ENCODE measurements at places on chromosomes 6 and 20.
A peak's percentile ranks its signal among the peaks of the same experiment; 100 is the strongest.

- no peak for DNase-seq
Observed at GRCh38 chr6:44177691-44178423, 19.2 kb downstream of the CAPN11 start.

GRCh38 chr6:63537201-63537958 is 34.9 kb upstream of the LOC128125822 start:
- no peak for DNase-seq

DNA sequence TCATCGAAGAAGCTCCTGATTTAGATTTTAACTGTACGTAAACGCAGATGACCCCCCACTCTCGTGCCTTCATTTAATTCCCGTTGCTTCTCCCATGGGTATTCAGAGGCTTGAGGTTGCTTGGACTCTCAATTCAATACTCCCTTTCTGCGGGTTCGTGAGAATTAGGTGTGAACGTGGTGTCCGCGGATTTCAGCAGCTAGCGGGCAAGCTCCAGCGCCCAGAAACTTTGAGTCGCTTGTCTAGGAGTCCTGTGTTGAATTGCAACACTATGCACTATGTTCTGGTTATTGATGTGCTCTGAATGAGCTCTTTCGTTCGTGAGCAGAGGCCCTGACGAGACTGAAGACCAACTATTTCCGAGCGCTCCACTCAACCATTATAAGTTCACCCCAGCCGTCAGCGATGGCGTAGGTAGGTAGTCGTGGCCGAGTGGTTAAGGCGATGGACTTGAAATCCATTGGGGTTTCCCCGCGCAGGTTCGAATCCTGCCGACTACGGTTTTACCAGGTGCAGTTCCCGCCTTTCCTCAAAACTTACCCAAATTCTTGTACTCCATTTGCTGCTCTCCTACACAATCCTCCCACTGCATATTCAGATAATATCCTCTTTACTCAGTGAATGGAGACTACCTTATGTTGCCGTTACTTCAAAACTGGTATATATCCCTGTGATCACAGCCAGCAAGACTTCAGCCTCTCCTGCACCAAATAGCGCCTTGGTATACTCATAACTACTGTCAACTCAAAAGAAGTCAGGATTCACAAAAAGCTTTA is 72.6 kb upstream of the ZNF184 start:
- peak; percentile 53 for DNase-seq

- DNase-seq: no peak
Observed at GRCh38 chr6:167247814-167248595, 43.1 kb upstream of the UNC93A start.

GRCh38 chr6:117600008-117600743 is 2.1 kb downstream of the GOPC start:
- DNase-seq: no peak

DNA sequence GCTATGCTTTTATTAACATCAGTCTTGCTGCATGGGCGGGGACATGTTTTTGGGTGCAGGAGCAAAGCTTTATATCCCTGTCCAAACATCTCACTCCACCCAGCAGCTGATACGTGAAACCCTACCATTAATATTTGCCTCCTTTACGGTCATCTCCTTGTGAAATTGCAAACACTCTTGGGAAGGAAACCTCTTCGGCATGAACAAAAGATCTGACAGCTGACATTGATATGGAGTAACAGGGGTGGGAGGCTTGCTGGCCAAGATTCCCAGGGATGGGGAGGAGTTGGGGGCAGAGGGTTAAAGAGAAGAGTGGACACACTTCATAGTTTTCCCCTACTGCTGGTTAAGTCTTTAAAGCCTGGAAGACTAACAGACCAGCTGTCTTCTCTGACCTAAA is 22.2 kb upstream of the VEGFA start:
- no peak for DNase-seq

DNA sequence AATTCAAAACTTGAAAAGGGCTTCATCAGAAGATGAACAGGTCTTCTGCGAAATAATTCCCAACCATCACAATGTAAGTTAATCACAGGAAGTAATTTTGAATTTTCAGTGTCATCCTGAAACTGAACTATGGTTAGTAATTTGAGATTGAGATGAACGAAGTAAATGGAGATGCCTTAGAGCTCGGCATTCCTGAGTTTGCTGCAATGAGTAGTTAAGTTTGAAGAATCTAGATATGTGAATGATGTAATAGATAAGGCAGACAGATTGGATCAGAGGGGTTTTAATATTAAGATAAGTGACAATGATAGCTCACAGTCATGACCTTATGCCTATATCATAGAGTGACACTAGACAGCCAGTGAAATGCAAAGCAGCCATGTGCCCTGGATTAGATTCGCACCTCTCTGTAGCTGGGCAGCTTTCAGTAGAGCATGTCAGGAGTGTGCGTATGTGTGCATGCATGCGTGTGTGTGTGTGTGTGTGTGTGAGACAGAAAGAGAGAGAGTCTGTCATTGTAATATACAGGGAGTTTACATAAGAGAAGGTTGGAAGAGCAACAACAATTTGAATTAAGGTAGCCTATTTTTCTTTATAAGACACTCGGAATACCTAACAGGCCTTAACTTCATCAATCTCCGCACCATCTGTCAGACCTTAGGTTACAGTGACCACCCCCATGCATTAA is 233.0 kb downstream of the GMPR start:
- DNase-seq: no peak

- DNase-seq: no peak
Observed at GRCh38 chr6:2795956-2796355, 30.8 kb downstream of the WRNIP1 start.
